ENCODE measurements at places on chromosomes 12 and 14.

DNA sequence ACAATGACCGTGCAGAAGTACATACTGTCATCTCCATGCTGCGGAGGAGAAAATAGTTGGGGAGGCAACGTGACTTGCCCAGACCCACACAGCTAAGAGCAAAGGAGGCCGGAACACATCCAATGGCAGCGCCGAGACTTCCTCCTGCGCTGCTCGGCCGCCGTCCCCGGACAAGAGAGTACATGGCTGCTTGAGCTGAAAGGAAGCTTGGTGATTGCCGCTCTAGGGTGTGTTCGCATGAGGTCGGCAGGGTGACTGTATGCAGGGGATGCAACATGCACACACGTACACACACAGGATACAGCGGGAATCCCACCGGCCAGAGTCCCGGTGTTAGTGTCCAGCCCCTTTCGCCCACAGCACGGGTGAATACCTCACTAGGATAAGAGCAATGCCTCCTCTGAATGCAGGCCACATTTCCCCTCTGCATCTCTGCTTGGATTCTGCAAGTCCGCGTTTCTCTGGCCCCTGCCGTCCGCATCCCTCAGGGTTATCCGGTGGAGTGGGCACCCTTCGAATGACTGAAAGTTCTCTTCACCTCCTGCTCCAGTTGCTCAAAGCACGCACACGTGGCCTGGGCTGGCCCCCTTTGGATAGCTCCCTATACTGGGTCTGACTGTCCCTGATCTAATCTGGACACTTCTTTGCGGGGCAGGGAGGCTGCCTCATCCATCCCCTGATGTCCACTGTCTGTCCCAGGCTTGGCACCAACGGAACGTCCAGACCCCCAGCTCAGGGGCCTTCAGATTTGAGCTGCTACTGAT lies 78.8 kb downstream of the GSC start:
- no peaks in the 10 kb centered on the region for H3K4me1 ChIP-seq
- no peak overlapping the region for H3K4me3 ChIP-seq
- peaks cover 2% of the 10 kb centered on the region for H3K27me3 ChIP-seq
- DNase-seq: no peak
- H3K36me3 ChIP-seq: no peaks in the 10 kb centered on the region
- H3K27ac ChIP-seq: no peak overlapping the region

GRCh38 chr14:76876076-76876475 lies 49.9 kb downstream of the LRRC74A start:
- peaks cover 3% of the 10 kb centered on the region for H3K27me3 ChIP-seq
- H3K36me3 ChIP-seq: no peaks in the 10 kb centered on the region
- DNase-seq: peak; percentile 44
- H3K4me3 ChIP-seq: no peak overlapping the region
- H3K4me1 ChIP-seq: no peaks in the 10 kb centered on the region
- no peak overlapping the region for H3K27ac ChIP-seq

DNA sequence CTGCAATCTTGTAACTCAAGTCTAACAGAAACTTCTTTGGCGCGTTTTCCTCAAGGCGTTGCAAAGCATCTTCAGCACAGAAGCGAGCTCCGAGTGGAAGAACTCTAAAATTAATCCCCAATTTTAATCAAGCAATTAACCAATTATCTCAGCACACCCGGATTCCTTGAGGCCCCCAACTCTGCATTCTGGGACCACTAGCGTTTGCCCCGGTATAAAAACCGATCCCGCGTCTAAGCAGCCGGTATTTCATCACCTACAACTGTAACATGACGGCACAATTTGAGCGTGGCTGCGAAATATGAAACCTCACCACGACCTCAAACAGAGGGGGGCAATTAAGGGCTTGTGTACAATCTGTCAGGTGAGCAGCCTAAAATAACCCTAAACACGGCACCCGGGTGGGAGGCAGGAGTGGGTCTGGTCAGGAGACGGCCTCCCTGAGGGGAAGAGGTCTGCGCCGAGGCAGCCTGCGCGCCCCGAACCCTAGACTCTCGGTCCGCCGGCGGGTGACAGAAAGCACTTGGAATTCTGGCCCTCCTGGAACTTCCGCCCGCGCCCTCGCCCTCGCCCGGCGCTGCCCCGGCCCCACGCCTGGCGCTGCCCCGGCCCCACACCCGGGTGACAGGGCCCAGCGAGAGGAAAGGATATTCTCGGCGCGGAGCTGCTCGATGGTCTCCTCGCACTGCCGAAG lies 594 bp downstream of the ZCCHC8 start:
- peaks cover 33% of the 10 kb centered on the region for H3K4me1 ChIP-seq
- H3K27me3 ChIP-seq: peaks cover 5% of the 10 kb centered on the region
- H3K4me3 ChIP-seq: peak overlapping the region; percentile 89
- peaks cover 5% of the 10 kb centered on the region for H3K36me3 ChIP-seq

GRCh38 chr14:99081880-99082279 lies 190.1 kb downstream of the BCL11B start:
- no peak for DNase-seq
- H3K36me3 ChIP-seq: peaks cover 15% of the 10 kb centered on the region
- H3K4me3 ChIP-seq: no peak overlapping the region
- H3K27ac ChIP-seq: no peak overlapping the region
- H3K4me1 ChIP-seq: peaks cover under 1% of the 10 kb centered on the region
- peaks cover 1% of the 10 kb centered on the region for H3K27me3 ChIP-seq

DNA sequence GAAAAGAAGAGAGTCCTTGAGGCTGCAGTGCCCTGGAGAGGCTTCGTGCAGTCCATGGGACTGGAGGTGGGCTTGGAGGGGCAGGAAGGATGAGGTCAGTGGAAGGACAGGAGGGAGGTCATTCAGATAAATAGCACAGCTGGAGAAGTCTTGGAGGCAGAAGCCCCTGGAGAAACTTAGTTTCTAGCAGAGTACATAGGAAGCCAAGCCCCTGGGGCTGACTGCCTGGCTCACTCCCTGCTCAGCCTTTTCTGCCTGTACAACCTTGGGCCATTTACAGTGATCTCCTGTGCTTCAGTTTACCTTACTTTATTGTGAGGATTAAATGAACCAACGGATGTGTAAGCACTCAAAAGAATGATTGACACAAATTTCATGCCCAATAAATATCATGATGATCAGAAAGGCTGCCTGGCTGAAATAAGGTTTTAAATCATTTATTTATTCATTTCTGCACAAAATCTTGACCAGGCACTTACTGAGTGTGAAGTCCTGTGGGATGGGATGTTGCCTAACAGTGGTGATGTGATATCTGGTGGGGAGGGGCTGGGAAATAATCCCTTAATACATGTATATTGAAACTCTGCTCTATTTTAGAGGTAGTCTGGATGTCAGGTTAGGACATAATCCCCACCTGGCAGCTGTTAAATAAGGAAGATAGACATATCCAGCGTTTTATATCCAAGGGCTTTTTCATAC lies 54.3 kb downstream of the PLEKHG7 start:
- H3K27ac ChIP-seq: no peak overlapping the region
- H3K4me1 ChIP-seq: peaks cover 28% of the 10 kb centered on the region
- no peaks in the 10 kb centered on the region for H3K36me3 ChIP-seq
- H3K27me3 ChIP-seq: peaks cover 2% of the 10 kb centered on the region
- DNase-seq: peak; percentile 2

DNA sequence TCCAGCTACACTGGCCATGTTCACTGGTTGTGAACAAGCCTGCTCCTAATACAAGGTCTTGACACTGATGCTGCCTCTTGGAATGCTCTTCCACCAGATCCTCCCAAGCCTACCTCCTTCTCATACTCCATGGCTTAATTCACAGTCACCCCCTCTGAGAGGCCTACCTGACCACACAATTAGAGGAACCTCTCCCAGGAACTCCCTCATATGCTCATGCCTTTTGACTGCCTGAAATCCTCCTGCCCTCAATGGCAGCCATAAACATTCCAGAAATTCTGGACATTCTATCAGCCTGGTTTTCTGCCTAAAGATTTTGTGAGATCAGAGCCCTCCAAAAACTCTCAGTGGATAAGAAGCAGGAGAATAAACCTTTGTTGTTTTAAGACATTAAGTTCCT lies 340.2 kb downstream of the C12orf75 start:
- no peaks in the 10 kb centered on the region for H3K36me3 ChIP-seq
- no peak for DNase-seq
- H3K27ac ChIP-seq: no peak overlapping the region
- no peak overlapping the region for H3K4me3 ChIP-seq
- no peaks in the 10 kb centered on the region for H3K4me1 ChIP-seq
- H3K27me3 ChIP-seq: no peaks in the 10 kb centered on the region

DNA sequence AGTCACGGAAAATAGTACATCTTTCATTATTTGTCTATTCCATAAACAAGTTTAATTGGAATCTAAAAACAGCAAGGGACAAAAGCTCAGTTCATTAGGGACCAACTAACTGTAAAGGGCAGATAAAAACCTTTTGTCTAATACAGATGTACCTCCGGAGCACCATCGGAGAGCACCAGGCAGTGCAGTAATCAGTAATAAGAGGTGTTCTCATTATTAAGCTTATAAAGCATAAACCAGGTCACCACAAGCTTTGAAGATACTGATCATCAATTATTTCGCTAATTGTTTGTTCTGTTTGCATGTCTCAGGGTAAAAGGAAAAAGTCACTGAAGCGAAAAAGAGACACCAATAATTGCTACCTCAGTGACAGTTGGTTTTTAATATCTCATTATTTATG lies 207.3 kb upstream of the PRKD1 start:
- no peaks in the 10 kb centered on the region for H3K36me3 ChIP-seq
- no peak overlapping the region for H3K4me3 ChIP-seq
- no peak for DNase-seq
- H3K27me3 ChIP-seq: no peaks in the 10 kb centered on the region

- H3K4me1 ChIP-seq: peaks cover 31% of the 10 kb centered on the region
- no peaks in the 10 kb centered on the region for H3K36me3 ChIP-seq
- DNase-seq: peak; percentile 53
- H3K27ac ChIP-seq: peak overlapping the region; percentile 82
Measured at GRCh38 chr12:6426882-6427671, 17.7 kb upstream of the CD27 start.

DNA sequence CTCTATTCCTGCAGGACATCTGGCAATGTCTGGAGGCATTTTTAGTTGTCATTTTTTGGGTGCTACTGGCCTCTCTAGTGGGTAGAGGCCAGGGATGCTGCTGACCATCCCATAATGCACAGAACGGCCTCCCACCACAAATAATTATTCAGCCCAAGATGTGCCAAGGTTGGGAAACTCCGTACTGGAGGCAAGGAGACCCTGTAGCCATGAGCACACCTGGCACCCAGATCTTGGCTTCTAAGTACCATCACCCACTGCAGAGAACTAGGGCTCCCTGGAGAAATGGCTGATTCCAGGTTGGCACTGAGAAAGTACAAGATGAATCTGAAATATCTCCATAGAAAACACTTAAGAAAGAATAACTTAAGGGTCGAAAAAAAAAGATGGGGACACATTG lies 81.7 kb downstream of the RBM19 start:
- peaks cover 17% of the 10 kb centered on the region for H3K36me3 ChIP-seq
- no peaks in the 10 kb centered on the region for H3K4me1 ChIP-seq
- DNase-seq: no peak
- no peak overlapping the region for H3K27ac ChIP-seq

- H3K4me3 ChIP-seq: no peak overlapping the region
- no peaks in the 10 kb centered on the region for H3K27me3 ChIP-seq
- DNase-seq: no peak
- H3K4me1 ChIP-seq: no peaks in the 10 kb centered on the region
- no peaks in the 10 kb centered on the region for H3K36me3 ChIP-seq
Measured at GRCh38 chr14:71206766-71207371, 299.6 kb downstream of the PCNX1 start.

DNA sequence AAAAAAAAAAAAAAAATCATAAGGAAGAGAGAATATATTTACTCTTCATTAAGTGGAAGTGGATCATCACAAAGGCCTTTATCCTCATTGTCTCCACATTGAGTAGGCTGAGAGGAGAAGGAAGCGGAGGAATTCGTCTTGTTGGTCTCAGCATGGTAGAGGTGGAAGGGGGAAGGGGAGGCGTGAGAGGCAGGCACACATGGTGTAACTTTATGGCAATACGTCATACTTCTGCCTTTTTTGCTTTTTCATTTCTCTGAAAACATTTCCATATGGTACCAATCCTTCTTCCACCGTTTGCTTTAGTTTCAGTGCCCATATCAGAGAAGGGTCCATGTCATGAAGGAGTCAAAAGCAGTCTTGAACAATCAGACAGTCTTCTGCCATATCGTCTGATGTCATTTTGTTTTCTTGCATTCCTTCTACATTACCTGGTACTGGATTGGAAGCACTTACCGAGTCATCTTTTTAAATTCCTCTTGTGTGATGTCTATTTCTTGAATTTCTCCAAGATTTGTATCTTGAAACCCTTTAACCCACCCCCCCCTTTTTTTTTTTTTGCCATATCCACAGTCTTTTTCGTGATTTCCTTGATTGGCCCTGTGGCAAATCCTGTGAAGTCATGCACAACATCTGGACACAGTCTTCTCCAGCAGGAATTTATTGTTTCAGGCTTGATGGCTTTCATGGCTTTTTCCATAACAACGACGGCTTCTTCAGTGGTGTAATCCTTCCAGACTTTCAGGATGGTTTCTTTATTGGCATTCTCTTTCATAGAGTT lies 8.9 kb downstream of the FUT8 start:
- H3K27ac ChIP-seq: no peak overlapping the region
- DNase-seq: no peak
- no peaks in the 10 kb centered on the region for H3K27me3 ChIP-seq

DNA sequence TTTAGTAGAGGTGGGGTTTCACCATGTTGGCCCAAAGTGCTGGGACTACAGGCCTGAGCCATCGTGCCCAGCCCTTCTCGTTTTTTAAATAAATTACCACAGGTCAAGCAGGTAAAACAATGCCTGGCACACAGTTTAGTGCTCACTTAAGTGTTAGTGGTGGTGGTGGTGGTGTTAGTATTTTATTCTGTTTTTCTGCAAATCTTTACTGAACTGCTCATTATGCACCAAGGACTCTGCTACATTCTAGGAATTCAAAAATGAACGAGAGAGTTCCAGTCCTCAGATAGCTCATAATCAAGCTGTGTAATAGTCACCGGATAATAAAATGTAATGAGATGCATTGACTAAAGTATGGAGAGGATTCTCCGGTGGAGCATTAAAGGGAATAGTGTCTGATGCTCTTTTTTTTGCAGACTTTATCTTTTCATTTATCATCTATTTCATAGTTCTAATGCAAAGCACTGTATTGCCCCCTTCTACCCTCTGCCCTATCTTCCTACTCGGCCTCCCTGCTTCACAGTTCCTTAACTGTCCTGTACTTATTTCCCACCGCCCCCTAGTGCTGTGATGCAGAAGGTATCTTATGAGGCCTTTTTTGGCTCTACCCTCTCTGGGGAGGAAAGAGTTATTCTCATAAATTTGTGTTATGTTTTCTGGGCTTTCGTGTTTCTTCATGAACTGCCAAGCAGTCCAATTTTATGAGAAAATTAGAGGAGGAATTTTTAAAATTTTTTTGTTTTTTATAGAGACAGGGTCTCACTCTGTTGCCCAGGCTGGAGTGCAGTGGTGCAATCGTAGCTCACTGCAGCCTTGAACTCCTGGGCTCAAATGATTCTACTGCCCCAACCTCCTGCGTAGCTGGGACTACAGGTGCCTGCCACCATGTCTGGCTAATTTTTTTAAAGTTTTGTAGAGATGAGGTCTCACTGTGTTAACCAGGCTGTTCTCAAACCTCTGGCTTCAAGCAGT lies 1.0 kb downstream of the ITFG2 start:
- peaks cover 31% of the 10 kb centered on the region for H3K4me1 ChIP-seq
- peaks cover 5% of the 10 kb centered on the region for H3K27me3 ChIP-seq
- peaks cover 12% of the 10 kb centered on the region for H3K36me3 ChIP-seq
- peak overlapping the region; percentile 99 for H3K27ac ChIP-seq
- peak; percentile 22 for DNase-seq
- peak overlapping the region; percentile 100 for H3K4me3 ChIP-seq

- H3K4me3 ChIP-seq: no peak overlapping the region
- no peaks in the 10 kb centered on the region for H3K4me1 ChIP-seq
- no peak for DNase-seq
- H3K27me3 ChIP-seq: peaks cover 6% of the 10 kb centered on the region
- H3K36me3 ChIP-seq: no peaks in the 10 kb centered on the region
- H3K27ac ChIP-seq: no peak overlapping the region
Measured at GRCh38 chr12:3223601-3224529, 146.7 kb downstream of the TSPAN9 start.
